Activated CD8-positive, alpha-beta memory T cell treated with anti-CD3 and anti-CD28 coated beads, Interleukin-2, amount 50 U/mL, for 4 hours (primary cell): ENCODE measurements at places on chromosomes 1 and 21.

DNA sequence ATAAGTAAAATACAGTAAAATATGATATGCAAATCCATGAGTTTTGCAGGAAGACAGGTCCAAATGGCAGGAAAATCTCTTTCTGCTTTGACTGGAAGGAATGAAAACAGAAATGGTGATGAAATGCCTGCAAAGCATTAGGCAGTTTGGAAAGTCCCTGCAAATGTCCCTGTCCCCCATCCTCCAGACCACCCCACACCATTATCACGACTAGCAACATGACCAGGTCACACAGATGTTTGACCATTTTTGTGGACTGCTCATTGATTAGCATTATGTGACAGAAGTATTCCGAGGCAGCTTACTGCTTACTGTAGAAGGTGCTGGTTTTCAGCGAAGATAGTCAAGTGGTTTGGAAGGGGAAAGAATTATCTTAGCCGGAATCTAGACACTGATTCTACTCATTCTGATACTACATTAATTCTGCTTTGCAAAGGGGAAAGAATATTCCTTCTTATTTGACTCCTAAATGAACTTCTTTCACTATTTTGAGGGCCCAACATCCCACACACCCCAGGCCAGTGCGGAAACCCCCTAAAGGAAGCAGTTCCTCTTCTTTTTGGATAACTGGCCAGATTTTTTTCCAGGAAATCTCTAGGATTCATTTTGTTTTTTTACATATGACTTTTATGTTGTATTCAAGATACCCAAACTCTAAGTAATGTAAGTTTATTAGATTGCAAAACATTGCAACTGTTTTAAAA is 9.5 kb upstream of the CR2 start:
- DNase-seq, result no peak

DNA sequence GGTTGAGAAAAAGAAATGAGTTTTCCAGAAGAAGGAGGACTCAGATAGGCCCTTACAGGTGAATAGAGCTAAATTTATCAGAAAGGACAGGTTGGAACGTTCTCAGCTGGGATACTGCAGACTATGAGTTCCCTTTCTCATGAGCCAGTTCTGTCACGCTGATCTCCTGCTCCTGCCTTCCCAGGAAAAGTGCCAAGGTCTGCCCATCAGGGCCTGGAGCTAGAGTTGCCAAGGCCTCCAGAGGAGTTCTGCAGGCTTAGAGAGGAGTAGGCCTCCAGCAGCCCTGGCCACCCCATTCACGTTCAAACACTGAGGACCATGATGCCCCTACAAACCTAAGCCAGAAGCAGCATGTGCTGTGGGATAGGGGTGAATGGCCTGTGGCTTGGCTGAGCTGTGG is 126.8 kb upstream of the TNR start:
- DNase-seq, result no peak

DNA sequence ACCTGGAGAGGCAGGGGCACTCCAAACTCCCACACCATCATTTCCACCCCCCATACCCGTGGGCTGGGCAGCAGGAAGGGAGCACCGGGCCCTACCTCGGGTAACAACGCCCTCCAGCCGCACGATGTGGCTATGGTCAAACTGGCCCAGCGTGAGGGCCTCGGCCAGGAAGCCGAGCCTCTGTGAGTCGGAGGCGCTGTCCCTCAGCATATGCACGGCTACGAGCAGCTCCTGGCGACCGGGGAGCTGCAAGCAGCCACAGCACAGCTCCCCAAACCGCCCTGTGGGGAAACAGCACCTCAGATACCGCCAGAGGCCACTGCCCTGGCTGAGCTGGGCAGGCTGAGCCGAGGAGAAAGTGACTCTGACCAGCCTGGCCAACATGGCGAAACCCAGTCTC is 29.2 kb downstream of the CDCA8 start:
- no peak for DNase-seq

DNA sequence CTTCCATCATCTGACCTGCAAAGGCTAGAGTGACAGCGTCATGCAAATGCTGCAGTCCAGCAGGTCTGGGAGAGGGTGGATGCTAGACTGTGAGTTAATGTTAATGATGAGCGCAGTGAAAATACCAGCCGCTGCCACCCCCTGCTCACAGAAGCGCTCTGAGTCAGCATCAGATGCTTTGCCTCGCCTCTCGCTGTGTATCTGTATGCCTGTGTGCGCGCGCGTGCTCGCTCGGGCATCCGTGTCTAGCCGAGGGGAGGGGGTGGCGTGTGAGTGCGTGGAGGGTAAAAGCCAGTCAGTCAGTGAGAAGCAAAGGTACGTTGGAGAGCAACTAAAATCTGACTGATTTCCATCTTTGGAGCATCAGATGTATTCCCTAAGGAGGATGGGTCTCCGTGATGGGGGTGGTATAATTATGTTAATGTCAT is 858.7 kb downstream of the USP25 start:
- DNase-seq, result no peak

GRCh38 chr21:45990741-45991605 is 9.4 kb downstream of the COL6A1 start:
- peak; percentile 13 for DNase-seq

GRCh38 chr1:119506941-119507340 is at the start of gene HSD3B1:
Gene HSD3B1, plus strand, starts transcription at chr1:119507210. Its CDS starts 267 bp downstream, at chr1:119507477.
- no peak for DNase-seq

DNA sequence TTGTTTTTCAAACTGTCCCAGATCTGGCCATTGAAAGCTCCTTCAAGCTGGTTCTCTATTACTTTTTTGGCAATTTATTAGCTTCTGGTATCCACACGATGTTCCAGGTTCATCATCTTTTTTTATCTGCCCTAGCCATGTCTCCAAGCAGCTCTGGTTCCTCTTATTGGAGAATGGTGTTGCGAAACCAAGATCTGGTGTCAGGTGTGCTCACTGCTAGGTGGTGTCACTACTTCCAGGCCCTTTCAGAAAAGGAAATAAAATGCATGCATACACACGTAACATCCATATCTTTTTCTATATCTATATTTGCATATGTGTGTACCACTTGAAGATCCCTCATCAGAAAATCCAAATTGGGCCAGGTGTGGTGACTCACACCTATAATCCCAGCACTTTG is 53.3 kb downstream of the GATAD2B start:
- no peak for DNase-seq

- no peak for DNase-seq
These were observed 43.1 kb downstream of the RASSF5 start for GRCh38 chr1:206550446-206550845.

DNA sequence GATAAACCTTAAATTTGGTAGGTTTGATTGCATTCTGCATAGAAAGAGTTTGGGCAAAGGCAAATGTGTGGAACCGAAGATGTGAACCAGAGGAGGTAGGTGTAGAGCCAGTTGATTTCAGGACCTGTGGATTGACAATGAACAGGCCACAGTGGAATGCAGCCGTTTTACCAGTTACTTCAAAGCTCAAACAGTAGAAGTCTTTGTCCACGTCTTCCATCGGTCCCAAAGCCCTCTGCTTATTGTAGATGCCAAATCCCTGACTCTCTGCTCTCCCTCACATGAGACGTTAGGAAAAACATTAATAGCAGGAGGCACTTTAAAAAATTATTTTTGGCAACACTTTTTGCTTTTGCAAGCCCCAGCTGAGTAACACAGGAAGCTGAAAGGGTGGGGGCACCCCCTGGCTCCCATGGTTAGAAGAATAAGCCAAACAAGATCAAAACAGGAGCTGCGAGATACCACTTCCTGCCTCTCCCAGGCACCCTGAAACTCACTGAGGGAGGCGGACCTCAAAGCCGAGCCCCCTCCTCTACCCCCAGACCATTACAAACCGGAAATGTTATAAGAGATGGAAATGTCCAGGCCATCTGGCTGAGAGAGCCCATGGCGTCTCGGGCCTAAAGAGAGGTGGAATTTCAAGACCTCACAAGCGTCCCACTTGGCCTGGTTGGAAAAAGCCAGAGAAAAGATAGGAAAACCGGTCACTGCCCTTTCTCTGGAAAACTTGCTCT is 13.5 kb downstream of the TRAF3IP3 start:
- peak; percentile 66 for DNase-seq

GRCh38 chr1:46488343-46489168 is 1.1 kb upstream of the DMBX1 start:
- no peak for DNase-seq

DNA sequence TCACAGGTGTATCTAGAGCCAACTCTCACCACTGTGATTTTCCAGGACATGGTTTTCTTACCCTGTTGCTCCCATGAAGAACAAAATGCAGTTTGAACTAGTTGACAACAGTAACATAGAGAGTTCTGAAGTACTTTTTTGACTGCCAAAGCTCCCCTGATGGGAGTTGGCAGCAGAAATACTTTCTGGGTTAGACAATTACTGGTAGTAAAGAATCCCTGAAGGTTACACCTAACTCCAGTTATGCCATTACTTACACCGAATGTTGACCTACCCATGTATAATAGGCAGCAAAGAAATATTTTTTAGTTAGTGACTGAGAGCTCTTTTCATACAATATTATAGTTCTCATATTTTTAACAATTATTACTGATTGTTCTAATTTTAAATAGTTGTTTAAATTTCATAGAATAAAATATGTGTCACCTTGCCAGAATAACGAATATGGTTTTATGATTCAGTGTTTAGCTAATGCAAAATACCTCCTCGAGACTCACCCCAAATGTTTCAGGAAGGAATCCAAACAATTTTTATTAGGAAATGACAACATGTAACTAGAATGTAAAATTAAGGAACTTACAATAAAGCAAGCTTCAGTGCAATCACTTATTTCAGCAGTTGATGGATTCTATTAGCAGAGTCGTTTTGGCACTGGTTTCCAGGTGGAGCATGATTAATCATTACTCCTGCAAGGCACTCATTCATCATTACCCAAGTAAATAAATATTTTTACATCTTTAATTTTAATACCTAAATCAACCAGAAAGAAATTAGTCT is 237.6 kb downstream of the MRPL39 start:
- DNase-seq, result no peak

- peak; percentile 90 for DNase-seq
These were observed 14.2 kb downstream of the CAPN2 start for GRCh38 chr1:223726380-223727001.

GRCh38 chr1:3420218-3420951 is 34.1 kb upstream of the ARHGEF16 start:
- no peak for DNase-seq

- DNase-seq, result no peak
These were observed 45.6 kb downstream of the EPHB2 start for GRCh38 chr1:22756125-22756735.

DNA sequence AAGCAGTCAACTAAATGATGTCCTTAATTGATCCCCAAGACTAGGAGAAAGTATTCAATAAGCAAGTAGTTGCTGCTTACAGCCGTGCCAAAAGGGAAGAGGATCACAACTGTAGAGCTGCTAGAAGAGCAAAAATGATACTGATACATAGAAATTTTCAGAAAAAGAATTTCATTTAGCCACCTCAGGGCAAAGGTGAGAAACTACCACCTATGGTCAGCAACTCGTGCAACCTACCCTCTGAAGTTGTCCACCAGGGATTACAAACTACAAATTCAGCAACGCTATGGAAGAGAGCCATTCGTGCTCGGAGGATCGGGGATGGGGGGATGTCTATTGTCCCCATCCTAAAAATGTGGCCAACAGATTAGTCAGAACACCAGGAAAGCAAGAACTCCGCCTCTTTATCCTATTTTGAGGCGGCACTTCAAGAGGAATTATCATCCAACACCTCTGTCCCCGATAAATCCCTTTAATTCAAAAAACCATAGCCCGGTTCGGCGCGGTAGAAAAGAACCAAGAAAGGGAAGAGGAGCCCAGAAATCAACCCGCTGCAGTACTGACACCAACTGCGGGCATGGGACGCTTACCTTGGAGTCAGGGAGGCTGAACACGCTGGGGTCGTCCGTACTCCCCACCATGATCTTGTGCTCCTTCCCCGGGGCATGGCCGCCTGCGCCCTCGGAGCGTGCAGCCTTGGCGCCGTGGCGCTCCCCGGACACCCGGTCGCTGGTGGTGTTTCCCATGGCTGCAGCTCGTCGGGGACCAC is 687 bp downstream of the PRKAB2 start:
- no peak for DNase-seq

DNA sequence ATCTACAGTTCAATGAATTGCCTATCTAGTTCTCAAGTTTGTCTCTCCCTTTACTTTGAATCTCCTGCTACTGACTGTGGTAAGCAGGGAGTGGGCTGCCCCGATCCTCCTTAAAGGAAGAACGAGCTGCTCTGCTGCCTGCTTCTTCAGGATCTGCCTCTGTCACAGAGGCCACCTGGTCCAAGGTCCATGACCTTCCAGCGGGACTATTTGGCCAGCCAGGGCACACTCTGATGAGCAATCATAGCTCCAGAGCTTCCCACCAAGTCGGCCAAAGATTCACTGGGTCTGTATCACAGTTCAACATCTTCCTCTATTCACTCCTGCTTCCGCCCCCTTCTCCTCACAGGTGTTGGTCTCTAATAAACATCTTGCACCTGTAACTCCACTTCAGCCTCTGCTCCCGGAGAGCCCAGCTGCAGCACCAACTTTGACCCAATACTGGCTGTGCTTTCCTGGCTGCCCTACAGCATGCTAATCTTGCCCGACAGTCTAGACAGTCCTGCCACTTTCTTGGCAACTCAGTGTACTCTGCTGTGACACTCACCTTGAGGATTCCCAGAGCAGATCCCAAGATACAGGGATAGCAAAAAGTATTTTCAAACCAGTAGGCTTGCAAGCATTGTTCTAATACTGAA is 16.9 kb upstream of the MAP10 start:
- no peak for DNase-seq

GRCh38 chr1:91650764-91651163 is 150.1 kb downstream of the CDC7 start:
- DNase-seq, result no peak

DNA sequence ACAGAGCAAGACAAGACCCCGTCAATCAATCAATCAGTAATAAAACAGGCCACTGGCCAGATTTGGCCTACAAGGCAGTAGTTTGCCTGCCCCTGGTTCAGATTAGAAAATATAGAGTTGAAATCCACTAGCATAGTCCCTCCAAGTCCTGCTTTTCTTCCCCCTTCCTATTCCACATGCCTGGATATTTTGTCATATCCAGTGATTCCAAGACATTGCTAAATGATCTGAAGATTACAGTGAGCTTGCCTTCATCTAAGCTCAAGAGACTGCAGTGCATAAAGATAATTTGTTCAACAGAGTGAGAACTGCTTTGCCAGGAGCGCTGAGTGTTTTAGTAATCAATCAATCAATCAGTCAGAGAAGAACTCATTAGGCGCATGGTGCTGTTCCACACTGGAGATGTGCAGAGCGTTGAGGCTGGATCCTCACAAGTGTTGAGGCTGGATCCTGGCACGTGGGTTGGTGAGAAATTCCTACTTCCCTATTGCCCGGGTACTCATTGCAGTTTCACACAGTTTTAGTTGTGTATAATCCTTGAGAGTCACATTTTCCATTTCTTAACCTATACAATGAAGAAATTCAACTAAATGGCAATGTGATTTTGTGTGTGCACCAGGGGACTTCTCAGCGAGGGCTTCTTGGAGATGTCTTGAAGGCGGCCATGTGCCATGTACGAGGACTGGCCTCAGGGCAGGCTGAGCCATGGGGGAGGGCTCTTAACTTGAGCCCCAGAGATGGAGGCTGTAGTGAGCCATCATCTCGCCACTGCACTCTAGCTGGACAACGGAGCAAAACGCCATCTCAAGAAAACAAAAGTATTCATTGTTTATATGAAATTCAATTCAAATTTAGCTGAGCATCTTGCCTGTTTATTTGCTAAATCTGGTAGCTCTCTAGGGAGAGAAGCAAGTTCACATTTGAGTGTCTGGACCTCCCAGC is 76.3 kb downstream of the TOMM20 start:
- DNase-seq, result no peak

GRCh38 chr1:198686069-198686728 is 47.4 kb downstream of the PTPRC start:
- DNase-seq, result no peak
